ENCODE measurements at places on chromosomes 13 and 19. TPM values are rescaled to one million over a fixed set of nuclear protein-coding genes. Genes with fewer than 3 reads are reported as not detected.
A peak's percentile ranks its signal among the peaks of the same experiment; 100 is the strongest.

Gene CYP2A7
- not detected for total RNA-seq

Gene STX10
- total RNA-seq: 53.3 TPM

Gene ANKRD24
- 1.6 TPM for total RNA-seq

Gene ZNF729
- total RNA-seq: not detected

Gene ARHGAP33
- 15.0 TPM for total RNA-seq

- DNase-seq: no peak
Measured at GRCh38 chr19:8367327-8368001, 3.5 kb downstream of the ANGPTL4 start.

DNA sequence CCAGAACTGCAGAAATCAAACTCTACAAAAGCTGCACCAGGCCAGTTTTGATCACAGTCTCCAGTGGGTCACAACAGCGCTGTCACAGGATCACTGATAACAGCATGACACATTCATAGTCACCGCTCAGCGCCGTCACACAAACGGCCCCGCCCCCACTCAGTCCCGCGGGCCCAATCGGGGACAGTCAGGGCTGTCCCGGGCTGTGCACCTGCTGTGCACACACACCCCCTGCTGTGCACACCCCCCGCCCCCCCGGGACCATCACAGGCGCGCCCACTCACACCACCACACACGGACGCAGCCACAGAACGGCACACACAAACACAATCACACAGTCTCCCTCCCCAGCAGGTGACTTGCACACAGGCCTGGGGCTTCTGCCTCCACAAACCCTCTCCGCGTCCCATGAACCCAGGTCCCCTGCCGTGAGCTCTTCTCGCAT, 435 bp upstream of the ZNF382 start:
- DNase-seq: peak; percentile 90

GRCh38 chr19:5480427-5480836, 25.2 kb downstream of the ZNRF4 start:
- DNase-seq: peak; percentile 13

DNA sequence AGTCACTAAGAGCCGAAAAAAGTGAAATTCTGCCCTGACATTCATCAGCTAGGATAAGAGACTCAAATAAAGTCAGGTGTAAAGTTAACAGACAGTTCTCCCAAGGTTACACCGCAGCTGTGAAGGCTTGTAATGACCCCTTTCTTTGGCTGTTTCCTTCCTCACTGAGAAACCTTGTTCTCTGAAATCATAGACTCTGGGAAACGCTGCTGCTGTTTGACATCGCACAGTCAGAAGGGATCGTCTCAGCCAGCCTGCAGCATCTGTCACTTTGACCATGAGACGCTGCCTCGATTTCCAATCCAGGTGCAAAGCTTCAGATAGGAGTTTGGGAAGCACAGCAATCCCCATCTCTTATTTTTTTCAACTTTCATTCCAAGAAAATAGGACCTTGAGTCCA, 678 bp downstream of the BCAT2 start:
- DNase-seq: no peak

DNA sequence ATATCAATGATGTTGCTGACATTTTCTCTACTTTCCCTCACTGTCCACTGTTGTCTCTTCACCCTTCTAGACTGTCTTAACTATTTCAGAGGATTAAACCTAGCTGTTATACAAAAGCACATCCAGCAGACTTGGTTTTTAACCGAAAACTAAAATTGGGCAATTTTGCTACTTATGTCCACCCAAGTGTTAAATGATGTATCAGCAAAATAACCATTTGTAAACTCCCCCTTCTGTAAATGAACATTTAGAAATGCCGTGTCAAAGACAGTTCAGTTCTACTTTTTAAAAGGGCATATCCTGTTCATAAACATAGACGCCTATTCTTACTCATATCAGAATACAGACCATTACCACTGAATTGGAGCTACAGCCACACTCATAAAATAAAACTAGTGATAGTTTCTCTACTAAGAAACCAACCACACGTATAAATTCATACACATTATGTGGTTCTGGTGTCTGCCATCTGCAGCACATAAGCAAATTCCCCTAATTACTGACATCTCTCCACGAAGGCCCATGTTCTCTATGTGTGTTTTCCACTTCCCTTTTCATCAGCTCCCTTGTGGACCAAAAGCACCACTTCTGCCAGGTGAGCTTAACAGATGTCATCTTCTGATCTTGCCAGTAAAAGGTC, 1091.8 kb downstream of the PCDH9 start:
- no peak for DNase-seq

DNA sequence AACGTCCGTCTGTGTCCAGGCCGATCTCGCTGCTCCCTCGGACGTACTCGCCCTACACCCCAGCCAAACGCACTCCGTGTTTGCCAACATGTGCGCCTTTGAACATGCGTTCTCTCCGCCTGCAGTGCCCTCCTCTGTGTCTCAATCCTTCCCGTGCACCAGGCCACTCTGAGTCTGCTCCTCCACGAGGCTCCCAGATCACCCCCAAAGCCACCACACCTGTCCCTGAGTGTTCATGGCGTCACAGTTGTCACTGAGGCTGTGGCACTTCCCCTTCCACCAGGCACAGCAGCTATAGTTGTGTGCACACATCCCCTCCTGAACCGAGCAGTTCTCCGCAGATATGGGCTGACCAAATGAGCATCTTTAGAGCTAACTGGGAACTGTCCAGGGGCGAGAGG, 35.6 kb downstream of the RASA3 start:
- no peak for DNase-seq

DNA sequence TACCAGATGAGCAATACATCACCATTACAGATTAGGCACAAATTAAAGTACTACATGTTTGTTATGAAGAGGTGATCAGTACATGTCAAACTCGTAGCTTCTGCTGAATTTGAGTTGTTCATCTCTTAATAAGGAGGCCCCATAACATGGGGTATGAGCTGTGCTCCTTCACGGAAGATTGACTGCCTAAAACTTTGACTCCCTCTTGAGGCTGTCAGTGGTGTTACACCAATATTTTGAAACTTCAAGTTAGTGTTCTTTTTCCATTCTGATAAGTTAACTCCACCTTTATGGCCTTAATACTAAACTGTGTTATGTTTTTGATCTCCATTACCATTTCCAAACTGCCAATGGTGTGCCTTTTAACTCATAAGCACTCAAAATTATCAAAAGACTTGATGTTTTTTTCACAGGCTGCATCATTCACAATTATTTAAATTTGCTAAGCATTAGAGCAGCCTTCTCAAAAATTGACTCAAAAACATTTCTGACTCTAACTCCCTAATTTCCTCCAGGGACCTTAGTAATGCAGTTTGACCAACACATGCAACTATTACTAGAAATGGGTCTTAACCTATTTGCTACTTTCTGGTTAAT, 1591.5 kb downstream of the PCDH9 start:
- no peak for DNase-seq

DNA sequence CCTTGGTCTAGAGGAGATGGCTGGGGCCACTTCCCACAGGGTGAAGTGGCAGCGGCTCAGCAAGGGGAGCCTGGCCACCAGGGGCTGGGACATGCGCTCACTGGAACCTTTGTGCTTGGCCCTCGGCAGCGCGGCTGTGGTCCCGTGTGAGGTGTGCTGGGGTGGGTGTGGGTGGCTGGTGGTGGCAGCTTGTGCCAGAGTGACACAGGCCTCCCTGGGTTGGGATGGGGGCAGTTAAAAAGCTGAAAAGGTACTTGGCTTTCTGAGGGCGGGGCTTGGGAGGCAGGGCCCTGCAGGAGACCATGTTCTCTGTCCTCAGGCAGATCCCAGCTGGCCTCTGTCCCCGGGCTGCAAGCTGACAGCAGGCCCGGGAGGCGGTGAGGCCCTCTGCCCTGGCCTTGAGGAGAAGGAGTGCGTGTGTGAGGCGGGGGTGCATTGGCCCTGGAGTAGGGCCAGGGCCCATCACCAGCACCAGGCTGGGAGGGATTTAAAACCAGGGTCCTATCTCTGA, 17.3 kb downstream of the MPND start:
- DNase-seq: no peak

GRCh38 chr13:96710166-96710862, 284.0 kb downstream of the OXGR1 start:
- no peak for DNase-seq

- no peak for DNase-seq
Measured at GRCh38 chr19:7535998-7536695, 630 bp downstream of the PNPLA6 start.

DNA sequence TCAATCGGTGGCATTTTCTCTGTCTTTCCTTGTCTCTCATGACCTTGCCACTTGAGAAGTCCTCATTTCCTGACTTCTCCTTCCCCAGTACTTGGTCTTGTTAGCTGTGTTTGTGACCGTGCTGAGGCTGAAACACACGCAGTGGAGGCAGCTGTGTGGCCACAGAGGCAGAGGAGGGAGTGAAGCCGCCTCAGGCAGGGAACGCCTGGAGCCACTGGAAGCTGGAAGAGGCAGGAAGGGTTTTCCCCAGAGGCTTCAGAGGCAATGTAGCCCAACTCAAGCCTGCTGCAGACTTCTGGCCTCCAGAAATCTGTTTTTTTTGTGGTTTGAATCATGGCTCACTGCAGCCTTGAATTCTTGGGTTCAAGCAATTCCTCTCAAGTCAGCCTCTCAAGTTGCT, 29.2 kb upstream of the ARGLU1 start:
- no peak for DNase-seq

GRCh38 chr19:30228835-30229524, 143.2 kb upstream of the ZNF536 start:
- no peak for DNase-seq

DNA sequence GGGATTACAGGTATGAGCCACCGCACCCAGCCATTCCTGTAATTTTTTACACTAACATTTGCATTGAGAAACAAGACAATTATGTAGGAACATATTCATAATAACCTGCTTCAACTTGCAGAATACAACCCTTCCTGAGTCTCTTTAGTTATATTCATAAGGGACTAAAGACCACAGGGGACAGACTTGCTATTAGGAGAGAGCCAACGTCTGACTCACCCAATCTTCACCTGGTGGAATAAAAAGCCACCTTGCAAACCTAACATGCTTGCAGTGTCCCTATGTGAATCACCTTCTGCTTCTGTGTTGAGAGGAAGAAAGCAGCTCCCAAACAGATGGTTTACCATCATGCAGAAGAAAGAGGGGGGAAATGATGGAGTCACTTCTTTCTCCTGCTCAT, 456.1 kb downstream of the PCDH9 start:
- DNase-seq: no peak

DNA sequence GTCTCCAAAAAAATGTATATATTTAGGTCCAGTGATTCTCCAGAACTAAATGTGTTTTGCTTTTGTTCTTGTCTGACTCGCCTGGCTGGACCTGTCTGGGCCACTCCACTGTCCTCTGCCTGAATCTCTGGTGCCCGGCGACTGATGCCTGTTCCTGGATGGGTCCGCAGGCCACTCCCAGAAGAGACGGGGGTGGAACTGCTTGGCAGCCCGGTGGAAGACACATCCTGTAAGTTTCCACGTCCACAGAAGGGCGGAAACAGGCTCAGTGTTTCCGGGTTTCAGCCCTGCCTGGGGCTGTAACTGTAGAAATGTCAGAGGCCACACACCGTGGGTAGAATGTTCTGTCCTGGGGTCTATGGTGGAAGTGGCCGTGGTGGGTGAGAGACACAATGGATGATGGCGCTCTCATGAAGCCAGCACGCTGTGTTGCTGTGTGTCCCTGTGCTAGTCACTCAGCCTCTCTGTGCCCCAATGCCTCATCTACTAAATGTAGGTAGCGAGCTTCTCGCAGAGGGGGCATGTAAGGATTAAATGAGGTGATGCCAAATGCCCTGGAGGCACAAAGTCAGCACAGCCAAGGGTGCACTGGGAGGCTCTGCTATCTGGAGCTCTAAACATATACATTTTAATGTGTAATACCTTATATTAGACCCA, 22.0 kb downstream of the ATCAY start:
- no peak for DNase-seq
